ENCODE measurements at places on chromosomes 6 and 20.

DNA sequence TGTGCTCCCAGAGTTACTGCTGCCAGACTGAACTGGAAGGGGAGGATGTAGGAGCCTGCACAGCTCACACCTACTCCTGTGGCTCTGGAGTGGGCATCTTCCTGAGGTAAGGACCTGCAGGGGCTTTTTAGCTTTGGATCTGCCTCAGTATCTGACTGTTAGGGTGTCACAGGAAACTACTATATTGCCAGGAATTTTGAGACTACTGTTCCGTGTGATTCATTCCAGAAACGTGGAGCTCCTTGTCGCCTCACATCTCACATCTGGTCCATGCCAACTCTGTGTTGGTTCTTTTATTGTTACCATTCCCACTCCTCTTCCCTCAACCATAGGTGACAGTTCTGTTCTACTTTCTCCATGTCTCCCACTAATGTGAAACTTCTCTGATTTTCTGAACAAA, 34.1 kb downstream of the PRPH2 start:
- DNase-seq, result no peak

GRCh38 chr6:5995949-5996713, 10.6 kb downstream of the NRN1 start:
- no peak for DNase-seq

DNA sequence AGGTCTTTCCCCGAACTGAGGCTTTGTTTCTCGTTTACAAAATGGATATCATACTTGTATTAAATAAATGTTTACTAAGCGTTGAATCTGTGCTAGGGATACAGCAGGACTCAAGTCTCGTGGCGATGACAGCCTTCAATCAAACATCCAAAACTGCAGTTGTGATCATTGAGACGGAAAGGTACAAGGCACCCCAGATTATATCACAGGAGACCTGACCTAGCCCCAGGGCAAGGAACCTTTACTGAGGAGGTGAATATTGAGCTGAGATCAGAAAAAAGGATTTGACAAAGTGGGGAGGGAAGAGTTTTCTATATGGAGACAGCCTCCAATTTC, 476 bp downstream of the AAR2 start:
- DNase-seq, result no peak

- DNase-seq, result no peak
These were observed 44.1 kb downstream of the IRF4 start for GRCh38 chr6:435441-436307.

- no peak for DNase-seq
These were observed 39.0 kb downstream of the JAG1 start for GRCh38 chr20:10634683-10635411.

DNA sequence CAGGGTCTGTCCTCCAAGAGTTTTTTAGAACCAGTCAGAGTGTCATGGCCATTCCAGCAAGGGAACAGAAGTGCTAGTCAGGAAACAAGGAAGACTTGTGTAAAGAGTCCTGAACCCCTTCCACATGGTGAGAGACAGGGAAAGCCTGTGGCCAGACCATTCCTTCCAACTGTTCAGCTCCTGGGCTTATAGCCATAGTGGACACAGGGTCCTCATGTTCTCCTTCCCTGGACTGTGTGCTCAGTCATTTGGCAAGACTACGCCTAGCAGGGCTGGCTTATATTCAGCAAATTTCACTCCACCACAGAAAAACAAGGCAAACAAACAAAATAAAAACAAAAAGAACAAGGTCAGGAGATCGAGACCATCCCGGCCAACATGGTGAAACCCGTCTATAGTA, 60.5 kb downstream of the NRN1 start:
- no peak for DNase-seq

DNA sequence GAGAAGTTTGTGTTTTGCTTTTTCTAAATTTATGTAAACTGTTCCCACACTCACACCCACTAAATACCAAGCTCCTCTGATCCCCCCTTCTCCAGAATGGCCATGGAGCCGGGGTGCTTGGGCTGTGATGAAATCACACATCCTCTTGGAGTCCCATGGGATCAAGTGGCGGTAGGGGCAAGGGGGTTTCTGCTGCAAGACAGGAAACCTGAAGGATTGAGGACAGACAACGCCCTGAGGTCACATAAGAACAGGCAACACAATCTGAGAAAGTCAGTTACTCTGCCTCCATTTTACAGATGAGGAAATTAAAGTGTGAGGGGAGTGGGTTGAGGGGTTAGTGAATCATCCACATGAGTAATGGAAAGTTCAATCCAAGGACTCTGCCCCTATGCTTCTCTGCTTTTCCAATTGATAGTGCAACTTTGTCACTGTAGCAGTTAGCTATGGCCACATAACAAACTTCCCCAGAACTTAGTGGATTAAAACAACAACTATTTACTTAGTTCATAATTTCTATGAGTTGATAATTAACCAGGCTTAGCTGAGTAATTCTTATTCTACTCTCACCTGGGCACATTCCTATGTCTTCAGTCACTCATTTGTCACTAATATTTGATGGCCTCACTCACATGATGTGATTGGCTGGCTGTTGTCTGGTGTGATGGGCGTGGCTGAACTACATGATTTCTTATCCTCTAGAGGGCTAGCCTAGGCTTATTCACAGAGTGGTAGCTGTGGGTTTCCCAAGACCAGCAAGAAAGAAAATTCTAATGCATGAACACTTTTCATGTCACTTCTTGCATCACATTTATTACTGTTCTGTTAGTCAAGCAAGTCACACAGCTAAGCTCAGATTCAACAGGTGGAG, 311.1 kb upstream of the RNF24 start:
- no peak for DNase-seq

GRCh38 chr6:99467509-99468106, 42.5 kb upstream of the PNISR start:
- no peak for DNase-seq

DNA sequence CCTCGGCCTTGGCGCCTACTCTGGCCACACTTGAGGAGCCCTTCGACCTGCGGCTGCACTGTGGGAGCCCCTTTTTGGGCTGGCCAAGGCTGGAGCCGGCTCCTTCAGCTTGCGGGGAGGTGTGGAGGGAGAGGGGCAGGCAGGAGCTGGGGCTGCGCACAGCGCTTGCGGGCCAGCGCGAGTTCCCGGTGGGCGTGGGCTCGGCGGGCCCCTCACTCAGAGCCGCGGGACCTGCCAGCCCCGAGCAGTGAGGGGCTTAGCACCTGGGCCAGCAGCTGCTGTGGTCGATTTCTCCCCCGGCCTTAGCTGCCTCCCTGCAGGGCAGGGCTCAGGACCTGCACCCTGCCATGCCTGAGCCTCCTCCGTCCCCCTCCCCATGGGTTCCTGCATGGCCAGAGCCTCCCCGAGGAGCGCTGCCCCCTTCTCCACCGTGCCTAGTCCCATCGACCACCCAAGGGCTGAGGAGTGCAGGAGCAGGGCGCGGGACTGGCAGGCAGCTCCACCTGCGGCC, 136.8 kb downstream of the EPHA7 start:
- DNase-seq, result no peak

DNA sequence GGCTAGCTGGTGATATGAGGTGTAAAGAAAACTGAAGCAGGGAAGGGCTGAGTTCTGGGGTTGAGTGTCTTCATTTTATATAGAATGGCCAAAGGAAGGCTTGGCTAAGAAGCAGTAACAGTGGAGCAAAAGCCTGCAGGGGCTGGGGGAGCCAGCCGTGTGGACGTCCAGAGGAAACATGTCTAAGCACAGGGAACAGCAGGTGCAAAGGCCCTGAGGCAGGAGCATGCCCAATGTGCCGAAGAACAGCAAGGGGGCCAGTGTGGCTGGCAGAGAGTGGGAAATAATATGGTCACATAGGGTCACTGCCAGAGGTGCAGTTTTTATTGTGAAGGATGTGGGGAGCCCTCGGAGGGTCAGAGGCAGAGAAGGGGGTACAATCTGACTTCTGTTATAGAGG, 60.5 kb upstream of the KCNG1 start:
- no peak for DNase-seq

DNA sequence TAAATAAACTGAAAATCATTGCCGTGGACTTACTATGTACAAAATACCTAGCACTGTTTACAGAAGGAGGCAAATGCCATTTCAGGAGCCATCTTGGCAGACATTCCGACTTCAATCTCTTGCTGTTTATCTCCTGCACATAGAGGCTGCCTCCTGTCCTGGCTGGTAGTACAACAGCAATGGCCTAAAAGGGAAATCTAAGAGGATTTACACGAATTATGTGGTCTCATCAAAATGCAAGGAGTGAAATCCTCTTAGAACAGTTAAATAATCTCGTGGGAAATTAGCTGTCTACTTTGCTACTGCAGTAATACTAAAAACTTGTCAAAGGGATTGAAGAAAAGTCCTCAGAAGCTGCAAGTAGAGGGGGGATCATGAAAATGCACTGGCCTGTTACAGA, 82.2 kb upstream of the SLC2A12 start:
- no peak for DNase-seq

DNA sequence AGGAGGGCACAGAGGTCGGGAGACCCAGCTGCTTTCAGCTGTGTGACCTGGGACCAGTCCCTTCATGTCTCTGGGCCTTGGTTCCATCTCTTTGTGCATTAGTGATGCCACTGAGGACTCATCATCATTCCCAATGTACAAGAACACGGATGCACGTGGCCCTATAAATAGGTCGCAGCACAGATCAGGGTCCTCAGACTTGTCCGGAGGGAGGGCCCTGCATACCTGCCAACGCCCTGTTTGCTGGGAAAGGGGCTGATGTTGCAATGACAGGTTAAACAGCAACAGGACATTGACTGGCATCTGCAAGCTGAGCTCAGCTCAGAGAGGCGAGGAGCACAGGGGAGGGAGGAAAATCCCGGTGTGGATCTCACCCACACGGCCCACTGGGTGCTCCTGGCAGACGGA, 21.8 kb downstream of the TGM2 start:
- no peak for DNase-seq

GRCh38 chr20:37042986-37043972, 52.5 kb downstream of the RBL1 start:
- no peak for DNase-seq

GRCh38 chr20:32183947-32184635, 23.5 kb downstream of the PLAGL2 start:
- DNase-seq, result no peak

GRCh38 chr6:163298079-163298830, 116.3 kb upstream of the QKI start:
- DNase-seq, result no peak

GRCh38 chr6:44275749-44276648, 5.7 kb downstream of the TMEM151B start:
- DNase-seq, result no peak

- no peak for DNase-seq
These were observed 560 bp downstream of the YTHDF1 start for GRCh38 chr20:63215101-63216040.

- DNase-seq, result no peak
These were observed 15.0 kb upstream of the PKHD1 start for GRCh38 chr6:52102405-52102804.

DNA sequence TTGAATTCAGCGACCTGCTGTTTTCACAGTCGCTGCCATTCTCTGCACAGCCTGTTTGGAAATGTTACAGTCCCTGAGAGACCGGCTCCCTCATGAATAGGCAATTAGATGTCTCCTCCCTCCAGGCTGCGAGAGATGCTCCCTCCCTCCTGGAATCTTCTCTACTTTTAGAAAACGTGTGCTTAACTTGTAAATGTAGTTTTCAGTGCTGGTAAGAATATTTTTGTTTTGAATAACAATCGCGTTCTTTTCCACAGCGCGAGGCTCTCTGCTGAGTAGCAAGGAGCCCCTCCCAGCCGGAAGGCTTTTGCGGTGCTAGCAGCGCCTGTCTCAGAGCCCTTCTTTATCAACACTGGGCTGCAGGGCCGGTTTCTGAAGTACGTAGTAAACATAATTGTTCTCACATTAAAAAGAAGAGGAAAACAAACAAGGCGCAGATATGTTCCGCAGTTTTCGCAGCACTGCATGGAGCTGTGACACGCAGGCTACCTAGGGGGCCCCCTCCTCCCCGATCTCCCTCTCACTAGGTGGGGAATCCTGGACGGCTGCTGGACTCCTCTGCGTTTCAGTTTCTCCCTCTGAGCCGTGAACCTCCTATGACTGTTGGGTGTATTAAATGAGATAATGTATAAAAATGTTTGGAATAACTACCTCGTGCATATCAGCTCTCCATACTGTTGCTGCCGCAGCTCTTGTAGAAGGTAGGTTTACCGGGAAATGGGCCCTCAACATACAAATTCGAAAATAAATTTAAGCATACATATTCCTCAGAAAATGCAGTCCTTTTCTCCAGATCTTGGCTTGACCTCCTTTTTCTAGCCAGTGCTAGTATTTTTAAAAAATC, 79.0 kb upstream of the SPACA1 start:
- no peak for DNase-seq

DNA sequence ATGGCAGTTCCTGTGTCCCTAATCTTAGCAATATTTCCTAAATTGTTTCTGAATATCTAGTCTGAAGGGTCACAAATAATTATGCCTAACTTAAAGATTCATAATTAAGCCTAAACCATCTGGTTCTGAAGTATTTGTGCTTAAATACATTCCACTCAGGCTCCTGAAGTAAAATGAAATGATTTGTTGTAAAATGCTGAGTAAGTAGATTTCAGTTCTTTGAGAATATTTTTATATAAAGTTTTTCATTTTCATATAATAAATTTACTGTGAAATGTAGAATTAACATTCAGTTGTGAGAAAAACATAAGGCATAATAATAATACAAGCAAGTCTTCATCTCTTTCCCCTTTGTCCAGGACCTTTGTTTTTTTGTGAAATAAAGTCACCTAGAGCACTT, 330.6 kb upstream of the IMPG1 start:
- no peak for DNase-seq
